ENCODE measurements at places on chromosomes 11 and 22.

- no peaks in the 10 kb centered on the region for H3K27me3 ChIP-seq
- no peak overlapping the region for H3K4me3 ChIP-seq
- DNase-seq, result no peak
- no peaks in the 10 kb centered on the region for H3K4me1 ChIP-seq
Observed at GRCh38 chr11:7530013-7530640, 16.3 kb downstream of the PPFIBP2 start.

- no peaks in the 10 kb centered on the region for H3K4me1 ChIP-seq
- no peaks in the 10 kb centered on the region for H3K36me3 ChIP-seq
- DNase-seq, result no peak
- no peak overlapping the region for H3K27ac ChIP-seq
- no peaks in the 10 kb centered on the region for H3K27me3 ChIP-seq
- no peak overlapping the region for H3K4me3 ChIP-seq
Observed at GRCh38 chr11:63779039-63779438, 10.5 kb upstream of the ZFTA start.

DNA sequence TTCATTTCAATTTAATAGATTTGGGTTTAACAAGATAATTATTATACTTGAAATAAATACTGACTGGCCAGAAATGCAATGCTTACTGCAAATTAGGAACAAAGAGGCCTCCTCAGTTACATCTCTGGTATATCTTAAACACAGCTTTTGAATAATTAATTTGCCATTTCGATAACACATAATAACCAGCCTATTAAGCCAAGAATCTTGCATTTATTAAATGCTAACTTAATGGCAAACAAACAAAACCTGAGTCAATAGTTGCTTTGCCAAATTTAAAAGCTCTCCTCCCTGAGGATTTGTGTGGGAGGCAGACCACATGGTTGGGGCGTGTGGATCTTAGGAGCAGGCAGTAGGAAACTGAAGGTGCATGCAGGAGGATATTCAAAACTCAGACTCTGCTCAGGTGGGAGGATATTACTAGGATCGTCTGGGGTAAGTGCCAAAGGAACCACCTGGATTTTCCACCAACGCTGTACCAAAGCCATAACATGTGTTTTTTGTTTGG, 17.9 kb upstream of the FJX1 start:
- DNase-seq, result no peak
- no peak overlapping the region for H3K4me3 ChIP-seq
- H3K4me1 ChIP-seq, result no peaks in the 10 kb centered on the region
- H3K36me3 ChIP-seq, result no peaks in the 10 kb centered on the region
- no peak overlapping the region for H3K27ac ChIP-seq

GRCh38 chr22:20652130-20652529, 121.8 kb upstream of the SERPIND1 start:
- no peaks in the 10 kb centered on the region for H3K4me1 ChIP-seq
- H3K36me3 ChIP-seq, result no peaks in the 10 kb centered on the region
- H3K27me3 ChIP-seq, result no peaks in the 10 kb centered on the region
- H3K27ac ChIP-seq, result no peak overlapping the region

DNA sequence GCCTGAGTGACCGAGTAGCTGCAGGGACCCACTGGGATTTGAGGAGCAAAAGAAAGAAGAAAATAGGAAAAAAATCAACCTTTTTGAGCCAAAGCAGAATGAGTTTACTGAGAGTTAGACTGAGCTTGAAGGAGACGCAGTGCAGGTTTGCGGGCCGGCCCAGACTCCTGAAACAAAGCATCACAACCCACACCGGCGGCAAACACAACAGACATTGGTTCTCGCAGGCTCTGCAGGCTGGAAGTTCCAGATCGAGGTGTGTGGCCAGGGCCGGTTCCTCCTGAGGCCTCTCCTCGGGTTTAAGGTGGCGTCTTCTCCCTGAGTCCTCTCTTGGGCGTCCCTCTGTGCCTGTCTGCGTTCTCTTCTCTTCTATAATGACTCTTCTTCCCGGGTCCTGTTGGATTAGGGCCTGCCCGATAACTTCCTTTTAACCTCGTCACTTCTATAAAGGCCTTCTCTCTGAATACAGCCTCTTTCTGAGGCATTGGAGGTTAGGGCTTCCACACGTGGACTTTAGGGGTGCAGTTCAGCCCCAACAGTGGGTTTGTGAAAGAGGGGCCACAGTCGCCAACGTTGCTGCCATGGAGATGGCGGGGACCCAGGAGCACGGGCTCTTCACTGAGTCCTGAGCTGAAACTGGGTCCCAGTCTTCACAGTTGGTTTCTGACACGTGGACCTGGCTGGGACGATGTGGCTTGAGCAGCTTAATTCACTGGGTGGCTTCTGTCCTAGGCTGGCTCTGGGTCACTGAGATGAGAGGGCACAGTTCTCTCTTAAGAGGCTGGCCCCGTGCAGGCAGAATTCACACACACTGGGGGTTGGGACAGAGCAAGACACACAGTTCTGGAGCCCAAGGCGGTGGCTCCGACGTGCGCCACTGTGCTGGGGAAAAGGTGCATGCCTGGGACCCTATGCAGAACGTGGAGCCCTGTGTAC, 1047.7 kb downstream of the BRD1 start:
- no peaks in the 10 kb centered on the region for H3K27me3 ChIP-seq
- H3K36me3 ChIP-seq, result no peaks in the 10 kb centered on the region
- no peak for DNase-seq
- no peak overlapping the region for H3K4me3 ChIP-seq

DNA sequence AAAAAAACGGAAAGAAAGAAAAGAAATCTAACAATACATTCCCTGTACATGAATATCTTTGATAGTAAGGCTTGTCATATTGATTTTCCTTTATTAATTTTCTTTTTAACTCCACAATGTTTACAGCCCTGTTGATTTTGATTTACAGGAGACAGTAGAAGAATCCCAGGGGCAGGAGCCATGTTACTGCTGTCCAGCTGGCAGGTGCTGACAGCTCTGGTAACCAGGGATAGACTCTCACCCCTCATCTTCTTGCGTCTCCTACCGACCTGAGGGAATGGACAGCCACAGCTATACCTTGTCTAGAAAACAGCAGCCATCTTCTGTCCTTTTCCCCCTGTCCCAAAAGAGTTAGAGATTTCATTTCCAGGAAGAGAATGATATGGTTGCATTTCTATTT, 37.4 kb downstream of the PRDM10 start:
- no peaks in the 10 kb centered on the region for H3K36me3 ChIP-seq
- no peak overlapping the region for H3K4me3 ChIP-seq
- H3K27ac ChIP-seq, result no peak overlapping the region
- no peaks in the 10 kb centered on the region for H3K4me1 ChIP-seq
